ENCODE measurements at places on chromosomes 2 and 18. TPM values are rescaled to one million over a fixed set of nuclear protein-coding genes. Genes with fewer than 3 reads are reported as not detected.

The NEUROD1 gene
- total RNA-seq = not detected

The CFC1 gene
- total RNA-seq = 48.4 TPM

GRCh38 chr18:36441426-36442240, 144.1 kb downstream of the FHOD3 start:
- DNase-seq = peak; percentile 51

- no peak for DNase-seq
Observed at GRCh38 chr2:154207288-154208047, 335.7 kb downstream of the GALNT13 start.

- no peak for DNase-seq
Observed at GRCh38 chr18:69261406-69261805, 139.3 kb upstream of the DOK6 start.

DNA sequence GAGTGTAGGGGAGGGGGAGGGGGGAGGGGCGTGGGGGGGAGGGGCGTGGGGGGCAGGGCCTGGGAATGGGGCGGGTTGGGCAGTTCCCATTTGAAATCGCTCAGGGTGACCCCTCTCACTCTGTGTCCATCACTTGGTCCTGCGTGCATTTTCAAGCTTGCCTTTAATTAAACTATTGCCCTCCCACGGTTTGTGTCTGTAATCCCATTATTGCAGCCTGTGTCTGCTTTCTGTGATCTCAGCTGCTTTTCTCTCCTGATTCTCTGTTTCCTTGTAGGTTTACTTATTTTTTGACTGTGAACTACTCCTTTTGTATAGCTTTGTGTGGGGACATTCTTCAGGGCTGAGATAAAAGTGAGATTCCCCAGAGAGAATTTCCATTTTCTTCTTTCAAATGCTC, 1.3 kb downstream of the DCDC2C start:
- no peak for DNase-seq

DNA sequence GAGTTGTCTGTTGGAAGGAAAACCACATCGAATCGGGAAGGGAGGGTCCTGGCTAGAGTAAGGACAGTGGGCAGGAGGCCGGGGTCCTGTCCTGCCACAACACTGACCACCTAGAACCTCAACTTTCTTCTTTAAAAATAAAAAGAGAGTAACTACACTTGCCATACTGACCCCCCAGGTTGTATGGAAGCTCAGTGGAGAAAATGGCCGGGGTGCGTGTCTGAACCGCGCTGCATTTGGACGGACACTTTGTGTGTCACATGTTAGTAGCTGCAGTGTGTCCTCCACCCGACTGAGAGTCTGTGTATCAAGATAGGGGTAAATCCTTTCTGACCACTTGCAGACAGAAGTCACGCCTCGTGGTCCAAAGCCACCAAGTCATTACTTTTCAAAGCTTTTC, 87.0 kb downstream of the GBX2 start:
- no peak for DNase-seq

- DNase-seq = peak; percentile 60
Observed at GRCh38 chr2:157839162-157839801, 36.8 kb downstream of the ACVR1 start.

GRCh38 chr2:185388226-185388625, 350.4 kb upstream of the FSIP2 start:
- no peak for DNase-seq

DNA sequence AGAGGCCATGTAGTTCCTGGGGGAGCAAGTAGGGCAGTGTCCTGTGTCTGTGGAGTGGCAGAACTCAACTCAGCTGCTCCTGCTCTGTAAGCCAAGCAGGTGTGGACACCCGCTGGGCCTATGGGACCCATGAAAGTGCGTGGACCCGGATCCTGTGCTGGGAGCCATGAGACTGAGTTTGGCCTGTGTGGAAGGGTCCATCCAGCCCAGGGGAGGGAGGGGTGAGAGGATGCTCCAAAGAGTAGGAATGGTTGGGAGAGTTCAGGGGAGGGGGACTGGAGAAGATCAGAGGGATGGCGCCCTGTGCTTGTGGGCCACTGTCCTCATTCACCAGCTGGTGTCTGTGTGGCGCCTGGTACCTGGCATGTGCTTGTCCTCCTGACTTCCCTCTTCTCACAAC, 226.4 kb upstream of the HS6ST1 start:
- no peak for DNase-seq

DNA sequence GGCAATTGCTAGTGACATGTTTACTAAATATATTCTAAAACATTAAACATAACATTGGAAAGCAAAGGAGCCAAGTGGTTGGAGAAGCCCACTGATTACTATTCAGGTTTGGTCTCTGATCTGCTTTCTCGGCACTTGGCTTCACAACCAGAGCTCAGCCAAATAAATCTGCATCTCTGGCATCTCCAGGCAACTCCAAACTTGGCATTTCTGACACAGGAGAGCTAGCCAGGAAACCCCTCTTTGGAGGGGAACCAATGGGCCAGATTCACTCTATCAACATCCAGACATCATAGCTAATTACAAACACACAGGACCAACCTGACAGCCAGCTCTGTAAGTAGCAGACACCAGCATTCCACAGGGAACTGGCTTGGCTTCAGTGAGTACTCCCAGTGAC, 150.3 kb upstream of the ETAA1 start:
- no peak for DNase-seq

DNA sequence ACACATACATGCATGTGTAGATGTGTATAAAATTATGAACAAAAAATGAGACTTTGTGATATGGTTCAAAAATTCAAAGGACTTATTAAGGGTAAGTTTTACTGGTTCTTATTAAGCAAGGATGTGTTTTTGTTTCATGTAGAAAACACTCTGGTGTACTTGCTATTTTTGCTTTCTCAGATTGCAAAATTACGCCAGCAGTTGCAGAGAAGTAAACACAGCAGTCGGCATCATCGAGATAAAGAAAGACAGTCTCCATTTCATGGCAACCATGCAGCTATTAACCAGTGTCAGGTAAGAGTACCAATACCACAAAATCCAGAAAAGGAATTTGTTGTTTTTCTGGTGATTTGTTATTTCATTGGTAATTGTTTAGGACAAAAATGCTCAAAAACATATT, 91.3 kb downstream of the FAM117B start:
- no peak for DNase-seq

DNA sequence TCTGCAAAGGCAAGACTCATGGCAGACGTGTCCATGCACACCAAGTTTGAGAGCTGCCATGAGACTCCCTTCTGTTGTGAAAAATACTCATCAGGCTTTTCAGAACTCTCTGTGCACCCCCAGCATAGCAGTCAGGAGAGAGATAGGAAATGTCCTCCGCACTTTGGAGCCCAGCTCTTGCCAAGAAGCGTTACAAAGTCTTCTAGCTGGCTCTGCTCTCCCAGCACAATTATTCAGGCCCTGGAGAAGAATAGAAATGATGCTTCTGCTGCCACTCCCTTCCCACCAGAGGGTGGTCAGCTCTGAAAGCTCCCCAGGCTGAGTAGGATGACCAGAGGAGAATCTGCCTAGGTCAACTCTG, 594.4 kb upstream of the ID2 start:
- no peak for DNase-seq

GRCh38 chr2:75622500-75622899, 24.1 kb upstream of the MRPL19 start:
- DNase-seq = no peak

- DNase-seq = no peak
Observed at GRCh38 chr2:42114091-42114490, 55.1 kb upstream of the EML4 start.

- peak; percentile 95 for DNase-seq
Observed at GRCh38 chr2:196160101-196160500, 11.3 kb downstream of the STK17B start.

- DNase-seq = no peak
Observed at GRCh38 chr2:126849486-126849885, 49.2 kb upstream of the TEX51 start.

DNA sequence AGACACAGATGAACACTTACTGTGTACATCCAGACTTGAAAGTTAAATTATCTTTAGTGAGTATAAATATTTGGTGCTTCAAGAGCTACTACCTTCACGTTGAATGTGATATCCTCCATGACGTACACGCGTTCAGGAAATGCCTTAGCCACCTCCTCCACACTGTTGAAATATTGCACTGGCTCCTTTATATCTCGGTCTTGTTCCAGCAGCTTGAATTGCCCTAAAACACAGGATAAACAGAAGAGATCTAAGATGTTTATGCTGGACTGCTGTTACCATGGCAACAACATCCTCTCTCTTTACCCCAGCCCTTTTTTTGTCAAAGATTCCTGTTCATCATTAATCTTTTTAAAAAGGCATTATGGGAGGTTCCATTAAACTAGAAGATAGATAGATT, 120.3 kb downstream of the MEP1B start:
- DNase-seq = peak; percentile 95
